GM12865 (cell line): ENCODE measurements at places on chromosomes 13 and 19.

DNA sequence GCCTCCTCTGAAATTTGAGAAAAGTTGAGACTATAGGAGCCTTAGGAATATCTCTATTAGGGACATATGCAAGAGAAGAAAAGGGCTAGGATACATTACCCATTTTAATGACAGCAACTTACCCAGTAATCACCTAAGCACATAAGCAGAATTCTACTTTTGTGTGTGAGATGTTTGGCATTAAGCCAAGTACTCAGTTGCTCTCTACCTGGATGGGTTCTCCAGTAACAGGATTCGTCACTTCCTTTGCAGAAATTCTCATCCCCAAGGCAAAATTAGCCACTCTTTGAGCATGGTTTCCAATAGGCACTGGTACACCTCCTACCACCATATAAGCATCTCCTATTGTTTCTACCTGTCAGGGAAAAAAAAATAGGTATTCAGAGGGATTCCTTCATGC is 95.1 kb downstream of the C13orf42 start:
- DNase-seq = no peak

DNA sequence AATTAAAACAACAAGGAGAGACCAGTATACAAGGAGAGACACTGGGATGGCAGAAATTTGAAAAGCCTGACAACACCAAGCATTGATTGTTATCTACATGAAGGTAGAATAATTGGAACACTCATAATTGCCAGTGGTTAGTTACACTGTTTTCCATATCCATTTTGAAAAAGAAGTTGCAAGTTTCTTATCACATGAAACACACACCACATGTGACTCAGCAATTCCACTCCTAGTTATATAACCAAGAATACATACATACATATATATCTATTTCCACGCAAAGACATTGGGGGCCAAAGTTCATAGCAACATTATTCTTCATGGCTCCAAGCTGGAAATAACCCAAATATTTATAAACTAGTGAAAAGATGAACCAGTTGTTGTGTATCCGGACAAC is 15.2 kb upstream of the PABPC3 start:
- DNase-seq = no peak

DNA sequence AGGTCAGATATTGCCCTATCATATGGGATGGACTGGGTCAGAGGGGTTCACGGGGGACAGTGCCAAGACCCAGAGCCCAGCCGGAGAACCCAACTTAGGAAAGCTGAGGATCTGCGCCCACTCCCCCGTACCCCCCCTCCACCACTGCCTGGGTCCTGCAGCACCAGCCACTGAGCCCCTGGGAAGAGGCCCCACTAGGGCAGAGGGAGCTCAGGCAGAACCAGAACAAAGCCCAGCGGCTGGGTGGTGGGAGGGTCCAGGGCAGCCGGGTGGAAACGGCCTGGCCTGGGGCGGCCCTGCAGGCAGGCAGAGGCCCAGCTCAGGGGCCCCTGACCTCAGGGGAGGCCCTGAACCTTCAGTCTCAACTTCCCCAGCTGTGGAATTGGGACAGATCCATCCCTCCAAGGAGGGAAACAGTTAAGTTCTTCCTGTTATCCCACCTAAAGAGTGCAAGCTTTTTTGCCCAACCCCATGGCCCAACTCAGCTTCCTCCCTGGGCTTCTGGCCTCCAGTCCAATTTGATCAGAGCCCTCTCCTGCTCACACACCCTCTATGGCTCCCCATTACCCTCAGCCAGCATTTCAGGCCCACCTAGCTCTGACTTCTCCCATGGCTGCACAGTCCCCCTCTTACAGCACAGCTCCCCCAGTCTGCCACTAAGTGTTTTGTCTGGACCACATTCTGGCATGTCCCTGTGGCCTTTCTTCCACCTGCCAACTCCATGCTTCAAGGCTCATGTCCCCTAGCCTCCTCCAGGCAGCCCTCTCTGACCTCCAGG is 3.1 kb downstream of the NR2F6 start:
- DNase-seq = no peak

- no peak for DNase-seq
Observed at GRCh38 chr19:8926341-8926740, 83.9 kb downstream of the MUC16 start.

- peak; percentile 21 for DNase-seq
Observed at GRCh38 chr13:72565893-72566292, 161.5 kb downstream of the MZT1 start.

GRCh38 chr19:56841193-56841543 is 642 bp upstream of the PEG3 start:
- no peak for DNase-seq

DNA sequence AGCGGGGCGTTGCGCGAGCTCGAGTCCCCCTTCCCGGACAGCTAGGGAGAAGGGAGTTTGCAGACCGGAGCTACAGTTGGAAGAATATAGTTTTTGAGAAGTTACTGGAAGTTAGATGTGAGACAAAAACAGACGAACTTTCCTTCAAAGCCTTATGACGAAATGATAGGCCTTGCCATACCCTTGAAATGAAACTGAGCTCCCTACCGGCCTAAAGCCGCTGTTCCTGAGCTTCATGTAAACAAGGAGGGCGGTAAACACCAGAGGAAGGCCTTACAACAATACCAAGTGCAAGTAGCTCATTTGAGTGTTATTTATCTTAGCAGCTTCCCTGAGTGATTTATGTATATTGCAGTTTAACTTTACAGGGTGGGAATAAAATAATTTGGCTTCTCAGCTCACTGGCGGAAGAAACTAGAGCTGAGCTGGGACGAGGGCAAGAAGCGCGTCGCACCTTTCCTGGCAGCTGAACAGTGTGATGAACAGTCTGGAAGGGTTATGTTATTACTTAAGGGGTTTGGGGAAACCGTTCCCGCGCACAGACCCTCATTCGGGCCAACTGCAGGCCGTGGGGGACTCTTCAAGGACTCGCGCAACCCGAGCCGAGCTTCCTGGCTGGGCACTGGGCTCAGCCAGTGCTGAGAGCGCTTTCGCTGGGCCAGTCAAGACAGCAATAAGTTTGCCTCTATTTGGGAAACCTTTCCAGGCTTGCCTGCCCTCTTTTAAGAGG is 111.2 kb downstream of the KCNRG start:
- DNase-seq = peak; percentile 35

DNA sequence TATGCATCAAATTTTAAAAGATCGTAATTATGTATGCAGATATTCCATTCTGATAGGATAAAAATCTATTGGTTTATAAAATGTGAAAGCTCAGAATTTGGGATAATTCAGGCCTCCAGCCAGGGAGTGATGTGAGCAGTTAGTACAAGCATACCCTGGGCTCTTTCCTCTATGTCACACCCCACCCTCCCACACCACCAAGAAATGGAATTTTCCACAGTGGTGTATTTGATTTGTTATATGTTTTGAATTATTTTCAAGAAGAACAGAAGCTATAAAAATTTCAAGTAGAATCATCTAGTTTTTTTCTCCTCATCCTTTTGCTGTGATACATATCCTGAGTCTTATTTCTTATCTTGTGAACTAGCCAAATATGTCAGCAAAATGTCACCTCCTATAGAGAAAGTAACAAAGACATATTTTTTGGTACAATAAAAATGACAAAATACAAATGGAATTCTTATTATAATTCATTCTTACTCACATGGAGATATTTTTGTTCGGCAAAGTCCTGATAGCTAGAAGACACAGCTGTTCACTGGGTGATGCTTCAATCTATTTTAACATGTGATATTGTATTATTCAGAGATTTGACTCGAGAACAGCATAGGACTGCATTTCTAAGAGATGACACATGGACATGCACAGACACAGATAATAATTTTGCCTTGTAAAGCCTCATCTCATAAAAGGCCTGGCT is 61.2 kb upstream of the FRY start:
- DNase-seq = no peak

DNA sequence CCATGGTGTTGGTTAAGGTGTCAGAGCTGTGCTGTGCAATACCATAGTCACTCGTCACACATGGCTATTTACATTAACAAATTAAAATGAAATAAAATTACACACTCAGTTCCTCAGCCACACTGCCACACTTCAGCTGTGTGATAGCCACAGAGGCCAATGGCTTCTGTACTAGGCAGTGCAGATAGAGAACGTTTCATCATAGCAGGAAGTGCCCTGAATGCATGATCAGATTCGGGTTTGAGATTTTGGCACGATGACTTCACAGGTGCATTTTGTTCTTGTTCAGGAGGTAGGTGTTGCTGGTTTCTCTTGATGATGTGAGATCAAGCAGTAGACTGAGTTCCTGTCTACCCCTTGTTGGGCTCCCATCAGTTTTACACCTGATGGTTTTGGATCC is 6.5 kb downstream of the ARMC6 start:
- DNase-seq = peak; percentile 45

DNA sequence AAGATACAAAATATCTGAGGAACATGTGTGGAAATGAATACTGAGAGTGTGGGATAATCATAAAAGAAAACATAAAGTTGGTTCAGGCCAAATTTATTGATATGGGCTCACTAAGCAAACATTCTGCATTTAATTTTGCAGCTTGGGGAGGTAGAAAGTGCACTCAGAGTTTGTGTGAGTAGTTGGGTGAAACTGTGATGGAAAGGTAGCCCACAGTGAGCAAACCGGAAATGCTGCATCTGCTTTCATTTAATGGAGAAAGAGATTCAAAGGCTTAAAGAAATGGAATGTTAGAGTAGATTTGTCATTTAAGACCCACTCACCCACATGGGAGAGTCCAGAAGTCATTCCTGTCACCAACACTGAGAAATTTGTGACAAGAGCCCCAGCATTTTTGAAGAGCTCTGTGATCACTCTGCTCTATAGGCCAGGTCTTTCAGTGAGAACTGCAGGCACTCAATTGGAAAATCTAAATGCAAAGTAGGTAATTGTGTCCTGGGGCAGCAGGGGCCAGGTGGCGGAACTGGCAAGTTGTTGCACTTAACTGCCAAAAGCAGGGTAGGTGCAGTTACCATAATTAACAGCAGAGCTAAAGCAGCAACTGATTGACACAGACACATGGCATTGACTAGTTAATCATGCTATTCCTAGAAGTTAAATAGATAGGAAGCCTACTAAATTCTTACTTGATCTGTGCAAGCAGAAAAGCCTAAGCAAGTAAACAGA is 1228.3 kb upstream of the PCDH20 start:
- DNase-seq = peak; percentile 39

DNA sequence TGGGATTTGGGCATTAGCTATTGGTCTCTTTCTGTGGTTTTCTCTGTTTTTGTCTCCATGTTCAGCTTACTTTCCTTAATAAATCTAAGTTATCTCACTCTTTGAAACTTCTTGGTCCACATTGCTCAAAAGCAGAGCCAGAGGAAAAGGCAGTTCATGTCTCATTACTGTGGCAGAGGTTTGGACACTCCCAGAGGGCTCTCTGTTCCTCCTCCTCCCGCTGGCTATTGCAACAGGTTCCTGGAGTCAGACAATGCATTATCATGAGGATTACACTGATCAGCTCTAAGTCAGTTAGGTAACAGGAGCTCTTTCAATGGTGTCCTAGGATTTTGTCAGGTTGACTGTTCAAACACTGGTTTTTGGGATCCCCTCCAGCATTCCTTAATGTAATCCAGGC is 298.8 kb downstream of the NDFIP2 start:
- no peak for DNase-seq

DNA sequence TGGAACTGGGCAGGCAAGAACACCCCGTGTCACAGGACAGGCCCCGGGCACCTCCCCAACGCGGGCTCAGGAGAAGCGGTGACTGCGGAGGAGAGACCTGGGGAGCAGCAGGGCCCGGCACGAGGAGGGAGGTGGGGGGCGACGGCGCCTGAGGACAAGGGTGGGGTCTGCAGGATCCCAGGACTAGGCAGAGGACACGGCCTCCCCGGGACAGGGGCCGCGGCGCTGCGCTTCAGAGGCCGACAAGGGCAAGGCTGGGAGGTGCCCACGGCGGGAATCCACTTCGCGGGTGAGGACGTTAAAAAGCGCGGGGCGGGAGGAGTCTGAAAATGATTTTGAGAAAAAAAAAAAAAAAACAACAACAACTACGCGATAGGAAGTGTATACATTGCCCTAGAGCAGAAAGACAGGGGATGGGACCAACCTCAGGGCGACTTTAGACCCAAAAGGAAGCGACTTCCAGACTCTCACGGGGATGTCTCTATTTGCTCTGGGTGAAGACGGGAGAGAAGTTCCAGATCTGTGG is 44.9 kb downstream of the ZNF611 start:
- no peak for DNase-seq

GRCh38 chr13:44759384-44760360 is 183.5 kb upstream of the TSC22D1 start:
- no peak for DNase-seq

GRCh38 chr13:28318496-28318895 is 176.4 kb downstream of the FLT1 start:
- DNase-seq = no peak

DNA sequence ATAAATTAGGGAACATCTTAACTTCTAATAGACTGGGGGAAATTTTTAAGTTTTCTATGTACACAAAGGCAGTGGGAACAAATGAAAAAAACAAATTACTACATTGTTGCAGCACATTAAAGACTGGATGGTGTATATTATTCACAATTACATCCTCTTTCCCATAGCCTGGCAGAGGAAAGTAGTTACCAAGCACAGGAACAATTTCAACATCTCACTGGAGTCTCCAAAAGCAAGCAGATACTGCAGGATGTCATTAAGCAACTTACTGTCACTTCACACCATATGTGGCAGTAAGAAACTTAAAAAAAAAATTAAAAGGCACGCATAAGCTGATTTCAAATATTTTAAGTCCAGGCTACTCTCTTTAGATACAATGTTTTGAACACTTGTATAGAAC is 6.4 kb upstream of the EFNB2 start:
- DNase-seq = no peak

DNA sequence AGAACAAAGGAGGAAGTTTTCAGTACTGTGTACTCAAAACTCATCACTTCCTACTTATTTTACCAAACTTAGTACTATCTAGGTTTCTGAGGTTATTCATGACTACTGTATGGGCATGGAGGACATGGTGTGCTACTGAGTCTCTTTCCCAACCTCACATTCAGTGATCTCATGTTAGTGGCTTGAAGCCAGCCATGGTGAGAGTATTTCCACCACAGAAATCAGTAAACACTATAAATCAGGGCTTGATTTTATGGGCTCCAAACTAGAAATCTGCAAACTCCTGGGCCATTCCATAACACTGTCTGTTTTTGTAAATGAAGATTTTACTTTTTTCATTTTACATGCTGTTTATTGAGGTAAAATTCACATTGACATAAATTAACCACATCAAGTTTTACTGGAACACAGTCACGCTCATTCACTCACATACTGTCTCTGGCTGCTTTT is 19.7 kb downstream of the MED26 start:
- DNase-seq = no peak

DNA sequence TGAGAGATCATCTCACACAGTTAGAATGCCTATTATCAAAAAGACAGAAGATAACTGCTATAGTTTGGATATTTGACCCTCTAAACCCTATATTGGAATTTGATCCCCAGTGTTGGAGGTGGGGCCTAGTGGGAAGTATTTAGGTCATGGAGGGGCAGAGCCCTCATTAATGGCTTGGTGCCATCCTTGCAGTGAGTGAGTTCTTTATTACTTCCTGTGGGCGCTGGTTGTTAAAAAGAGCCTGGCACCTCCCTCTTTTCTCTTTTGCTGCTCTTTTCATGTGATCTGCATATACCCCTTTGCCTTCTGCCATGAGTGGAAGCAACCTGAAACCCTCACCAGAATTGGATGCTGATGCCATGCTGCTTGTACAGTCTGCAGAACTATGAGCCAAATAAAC is 66.8 kb downstream of the TDRD3 start:
- DNase-seq = no peak
